AG08396 (cell line): ENCODE measurements at places on chromosomes 5 and 9.

- DNase-seq, result peak; percentile 73
Measured at GRCh38 chr5:83475391-83475863, 3.9 kb downstream of the VCAN start.

GRCh38 chr5:170132269-170132975, 26.7 kb downstream of the FOXI1 start:
- peak; percentile 37 for DNase-seq

DNA sequence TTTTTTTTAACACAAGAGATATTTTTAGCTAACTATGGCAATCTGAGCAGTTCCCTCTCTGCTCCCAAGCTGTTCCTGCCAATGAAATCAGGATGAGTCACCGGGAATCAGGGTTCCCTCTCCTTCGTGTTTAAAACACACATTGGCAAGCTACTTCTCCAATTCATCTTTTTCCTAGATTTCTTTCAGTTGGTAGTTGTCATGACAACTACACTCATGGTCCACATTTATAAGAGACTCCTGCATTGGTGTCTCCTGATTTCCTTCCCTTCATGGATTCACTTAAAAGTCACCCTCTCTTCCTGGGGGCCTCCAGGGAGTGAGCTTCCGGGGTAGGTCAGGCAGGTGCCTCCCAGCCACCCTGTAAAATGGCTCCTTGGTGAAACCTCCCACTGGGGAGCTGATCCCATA, 72.3 kb upstream of the NIPAL4 start:
- DNase-seq, result peak; percentile 72

- no peak for DNase-seq
Measured at GRCh38 chr5:178236679-178237078, 4.1 kb upstream of the PHYKPL start.

GRCh38 chr5:145737578-145737977, 97.6 kb downstream of the PRELID2 start:
- no peak for DNase-seq

- DNase-seq, result no peak
Measured at GRCh38 chr9:88373045-88373444, 15.2 kb upstream of the SPIN1 start.

DNA sequence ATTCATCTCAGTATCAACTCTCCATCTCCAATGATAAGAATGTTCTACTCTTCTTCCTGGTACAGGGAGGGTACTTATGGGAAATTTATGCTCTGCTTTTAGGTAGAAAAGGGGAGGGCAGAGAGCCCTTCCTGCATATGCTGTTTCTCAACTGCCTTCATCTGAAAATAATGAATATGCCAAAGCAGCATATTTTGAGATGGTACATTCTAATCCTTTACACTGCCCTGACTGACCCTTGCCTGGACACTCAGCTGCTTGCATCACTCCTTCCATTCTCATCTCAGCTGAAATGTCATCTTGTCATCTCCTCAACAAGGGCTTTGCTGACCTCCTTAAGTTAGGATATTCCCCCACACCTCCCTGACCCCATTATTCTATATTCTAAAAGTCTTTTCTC, 68.5 kb downstream of the ALDH7A1 start:
- no peak for DNase-seq

GRCh38 chr5:1401536-1402138, 43.6 kb downstream of the SLC6A3 start:
- no peak for DNase-seq

DNA sequence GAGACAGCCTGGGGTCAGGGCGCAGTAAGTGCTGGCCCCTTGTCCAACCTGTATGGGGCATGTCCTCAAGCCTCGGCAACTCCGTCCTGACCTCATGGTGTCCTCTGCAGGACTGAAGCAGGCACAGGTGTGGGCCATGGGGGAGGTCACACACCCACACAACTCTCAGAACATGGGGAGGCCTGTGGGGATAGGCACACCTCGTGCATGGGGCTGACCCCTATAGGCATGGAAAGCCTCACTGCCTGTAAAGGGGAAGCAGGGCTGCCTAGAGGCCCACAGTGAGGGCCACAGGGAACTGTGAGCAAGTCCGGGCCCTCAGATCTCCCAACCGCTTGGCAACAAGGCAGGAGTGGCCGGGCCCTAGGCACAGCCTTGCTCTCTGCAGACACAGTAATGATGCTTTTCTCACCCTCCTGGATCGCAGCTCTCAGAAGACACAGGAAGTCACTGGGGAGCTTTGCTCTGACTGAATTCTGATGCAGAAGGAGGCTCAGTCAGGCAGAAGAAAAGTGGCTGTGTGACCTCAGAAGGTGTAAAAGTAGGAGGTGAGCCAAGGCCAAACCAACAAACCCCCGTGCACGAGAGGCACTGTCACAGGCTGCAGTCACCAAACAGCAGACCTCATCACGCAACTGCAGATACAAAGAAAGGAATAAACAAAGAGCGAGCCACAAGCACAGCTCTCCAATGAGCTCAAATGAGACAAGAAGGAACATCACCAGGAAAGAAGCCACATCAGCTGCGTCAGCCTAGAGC, 5.4 kb downstream of the IPPK start:
- DNase-seq, result no peak

DNA sequence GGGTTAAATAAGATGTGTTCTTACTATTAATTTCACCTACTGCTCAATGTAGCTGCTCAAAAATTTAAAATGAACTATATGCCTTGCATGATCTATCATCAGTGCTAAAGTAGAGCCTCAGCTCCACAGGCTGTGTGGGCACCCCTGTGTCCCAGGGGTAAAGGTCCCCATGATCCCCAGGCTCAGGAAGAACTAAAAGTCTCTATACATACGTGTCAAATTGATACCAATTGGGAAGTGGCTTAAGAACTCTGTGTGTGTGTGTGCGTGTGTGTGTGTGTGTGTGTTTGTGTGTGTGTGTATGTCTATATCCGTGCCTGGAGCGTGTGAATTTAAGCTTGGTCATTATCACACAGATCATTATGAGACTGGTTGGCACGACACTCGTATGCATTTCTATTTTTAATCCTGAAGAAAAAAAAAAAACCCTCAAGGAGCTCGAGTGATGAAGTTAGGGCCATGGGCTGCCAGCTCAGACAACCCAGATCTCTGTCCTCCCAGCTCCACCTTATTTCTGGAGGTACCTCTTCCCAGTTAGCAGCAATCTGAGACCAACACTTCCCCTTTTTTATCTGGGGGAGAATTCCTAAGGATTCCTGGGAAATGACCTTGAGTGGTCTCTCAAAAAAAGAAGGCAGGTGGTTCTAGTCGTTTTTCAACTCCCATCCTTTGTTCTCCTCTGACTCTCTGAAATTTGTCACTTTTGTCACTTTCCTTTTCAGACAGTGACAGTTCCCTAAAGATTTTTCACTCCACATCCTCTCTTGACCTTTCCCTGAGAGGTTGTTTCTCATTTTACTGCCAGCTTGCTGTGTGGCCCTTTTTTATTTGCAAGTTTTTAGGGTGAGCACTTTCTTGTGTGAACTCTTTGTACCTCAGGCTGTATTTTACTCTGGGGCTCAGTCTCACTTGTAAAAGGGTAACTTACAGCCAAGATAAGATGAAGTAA, 45.7 kb upstream of the CTXN3 start:
- DNase-seq, result no peak

- no peak for DNase-seq
Measured at GRCh38 chr5:157990583-157991181, 131.7 kb upstream of the CLINT1 start.

DNA sequence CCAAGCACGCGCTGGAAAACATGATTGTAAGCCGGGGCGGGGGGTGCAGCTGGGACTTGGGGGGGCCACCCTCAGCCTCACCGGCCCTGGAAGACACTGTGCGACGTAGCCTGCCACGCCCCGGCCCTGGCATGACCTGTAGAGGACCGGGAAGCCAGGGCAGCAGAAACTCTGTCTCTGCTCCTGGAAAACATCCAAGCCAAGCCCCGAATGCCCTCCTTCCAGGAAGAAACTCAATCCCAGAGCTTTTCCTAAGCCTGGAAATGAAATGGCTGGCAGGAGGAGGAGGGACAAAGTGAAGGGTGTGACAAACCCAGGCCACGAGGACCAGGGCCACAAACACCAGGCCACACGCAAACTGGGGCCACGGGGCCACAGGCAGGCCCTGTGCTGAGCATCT, 55.4 kb downstream of the KCNT1 start:
- DNase-seq, result no peak

GRCh38 chr5:91357806-91358205, 25.3 kb downstream of the ARRDC3 start:
- DNase-seq, result no peak

GRCh38 chr5:14041528-14042192, 97.2 kb upstream of the DNAH5 start:
- no peak for DNase-seq

DNA sequence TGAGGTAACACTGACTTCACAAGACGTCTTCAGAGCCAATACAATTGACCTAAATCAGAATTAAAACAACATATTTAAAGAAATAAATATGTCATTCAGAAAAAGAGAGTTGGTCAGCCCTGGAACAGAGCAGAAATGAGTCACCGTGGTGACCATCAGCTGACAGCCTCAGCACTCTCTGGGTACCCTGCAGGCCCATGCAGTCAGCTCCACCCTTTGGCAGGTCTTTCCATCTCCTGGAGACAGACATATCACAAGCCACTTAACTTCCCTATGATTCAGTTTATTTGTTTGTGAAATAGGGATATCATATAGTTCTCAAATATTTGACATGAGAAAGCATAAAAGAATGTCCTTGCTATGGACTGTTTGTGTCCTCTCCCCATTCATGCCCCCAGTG, 151.6 kb upstream of the MEF2C start:
- peak; percentile 18 for DNase-seq

- peak; percentile 24 for DNase-seq
Measured at GRCh38 chr9:16245756-16246440, 624.6 kb downstream of the BNC2 start.

GRCh38 chr9:2765250-2765880, 48.1 kb downstream of the KCNV2 start:
- DNase-seq, result no peak

GRCh38 chr9:87497604-87498045, at the start of gene DAPK1:
Gene DAPK1, plus strand, starts transcription at chr9:87497867. Its CDS starts 1,211 bp downstream, at chr9:87499078.
- peak; percentile 49 for DNase-seq

- DNase-seq, result peak; percentile 60
Measured at GRCh38 chr9:35954942-35955546, 2.9 kb downstream of the OR2S2 start.

- no peak for DNase-seq
Measured at GRCh38 chr9:129624947-129625346, 1.0 kb upstream of the NTMT1 start.

DNA sequence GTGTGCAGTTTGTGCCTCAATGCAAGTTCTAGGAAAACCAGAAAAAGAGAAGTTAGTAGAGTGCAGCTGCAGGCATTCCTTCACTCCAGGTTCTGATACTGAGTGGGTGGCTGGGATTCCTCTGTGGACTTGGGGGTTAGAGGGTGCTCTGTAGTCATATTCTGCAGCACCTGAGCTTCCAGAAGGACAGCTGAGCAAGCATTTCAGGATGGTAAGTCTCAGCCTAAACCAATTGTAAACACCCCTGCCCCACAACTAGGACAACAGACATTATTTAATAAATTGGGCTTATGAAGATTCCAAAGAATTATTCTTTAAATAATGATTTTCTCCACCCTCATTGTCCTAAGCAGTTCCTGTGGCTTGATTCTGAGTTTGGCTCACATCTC, 9.1 kb downstream of the FAXDC2 start:
- DNase-seq, result no peak

GRCh38 chr5:100902440-100903038, 543 bp downstream of the ST8SIA4 start:
- DNase-seq, result no peak

- DNase-seq, result no peak
Measured at GRCh38 chr9:100086097-100086635, 12.6 kb downstream of the ERP44 start.

DNA sequence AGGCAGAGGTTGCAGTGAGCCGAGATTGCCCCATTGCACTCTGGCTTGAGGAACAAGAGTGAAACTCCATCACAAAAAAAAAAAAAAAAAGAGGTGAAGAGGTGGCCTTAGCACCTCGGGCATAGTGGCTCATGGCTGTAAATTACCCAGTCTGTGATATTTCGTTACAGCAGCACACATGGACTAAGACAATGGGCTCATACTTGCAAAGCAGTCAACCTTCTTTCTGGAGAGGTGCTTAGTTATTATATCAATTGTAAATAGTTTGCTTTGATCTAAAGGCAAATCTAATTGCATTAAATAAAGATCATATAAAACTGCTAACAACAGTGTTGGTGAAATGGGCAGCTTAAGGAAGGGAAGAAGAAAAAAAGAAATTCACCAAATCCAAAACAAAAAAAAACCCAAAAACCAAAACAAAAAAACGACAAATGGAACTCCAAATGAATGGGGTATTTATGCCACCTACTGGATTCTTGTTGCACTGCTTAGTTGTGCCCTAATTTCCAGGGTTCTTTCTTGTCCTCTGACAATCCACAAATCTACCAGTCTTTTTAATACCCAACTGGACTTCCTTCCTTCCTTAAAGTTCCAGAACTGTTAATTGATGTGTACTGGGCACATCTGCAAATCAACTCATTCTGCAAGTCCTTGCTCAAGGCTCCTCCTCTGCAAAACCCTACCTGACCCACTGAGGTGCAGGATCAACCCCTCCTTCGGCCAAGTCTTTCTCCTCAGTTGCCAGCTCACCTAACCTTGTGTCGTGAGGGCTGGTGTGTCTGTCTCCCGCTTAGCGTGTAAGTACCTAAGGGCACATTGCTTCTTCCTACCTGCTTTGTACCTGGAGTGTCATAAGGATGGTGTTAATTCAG, 35.0 kb upstream of the DMRT1 start:
- peak; percentile 69 for DNase-seq

GRCh38 chr5:14735944-14736343, 71.4 kb downstream of the OTULIN start:
- no peak for DNase-seq
